ENCODE measurements at places on chromosomes 3 and 15.
A peak's percentile ranks its signal among the peaks of the same experiment; 100 is the strongest.

DNA sequence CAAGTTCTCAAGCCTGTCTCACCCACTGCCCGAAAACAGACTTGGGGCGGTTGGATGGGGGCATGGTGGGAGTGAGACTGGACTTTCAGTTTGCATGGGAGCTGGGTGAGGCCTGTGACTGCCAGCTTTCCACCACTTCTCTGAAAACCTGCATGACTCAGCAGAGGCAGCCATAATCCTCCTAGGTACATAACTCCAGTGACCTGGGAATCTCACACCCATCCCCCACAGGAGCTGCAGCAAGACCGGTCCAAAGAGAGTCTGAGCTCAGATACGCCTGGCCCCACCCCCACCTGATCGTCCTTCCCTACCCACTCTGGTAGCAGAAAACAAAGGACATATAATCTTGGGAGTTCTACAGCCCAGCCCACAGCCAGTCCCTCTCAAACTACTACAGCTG is 107.2 kb downstream of the NSMCE3 start:
- peaks cover 13% of the 10 kb centered on the region for H3K36me3 ChIP-seq
- H3K27ac ChIP-seq = no peak overlapping the region
- no peaks in the 10 kb centered on the region for H3K27me3 ChIP-seq
- no peak overlapping the region for H3K4me3 ChIP-seq

- peaks cover 6% of the 10 kb centered on the region for H3K36me3 ChIP-seq
- no peaks in the 10 kb centered on the region for H3K27me3 ChIP-seq
- DNase-seq = no peak
- H3K27ac ChIP-seq = no peak overlapping the region
- no peak overlapping the region for H3K4me3 ChIP-seq
- no peaks in the 10 kb centered on the region for H3K4me1 ChIP-seq
Observed at GRCh38 chr15:69509131-69509530, 56.5 kb downstream of the RPLP1 start.

GRCh38 chr3:115996420-115997108 is 373.3 kb downstream of the GAP43 start:
- no peak overlapping the region for H3K27ac ChIP-seq
- no peaks in the 10 kb centered on the region for H3K27me3 ChIP-seq
- no peaks in the 10 kb centered on the region for H3K36me3 ChIP-seq
- no peaks in the 10 kb centered on the region for H3K4me1 ChIP-seq

- H3K4me3 ChIP-seq = no peak overlapping the region
- no peak for DNase-seq
- H3K4me1 ChIP-seq = no peaks in the 10 kb centered on the region
- no peaks in the 10 kb centered on the region for H3K27me3 ChIP-seq
Observed at GRCh38 chr3:187719628-187720336, 17.4 kb upstream of the RTP2 start.

DNA sequence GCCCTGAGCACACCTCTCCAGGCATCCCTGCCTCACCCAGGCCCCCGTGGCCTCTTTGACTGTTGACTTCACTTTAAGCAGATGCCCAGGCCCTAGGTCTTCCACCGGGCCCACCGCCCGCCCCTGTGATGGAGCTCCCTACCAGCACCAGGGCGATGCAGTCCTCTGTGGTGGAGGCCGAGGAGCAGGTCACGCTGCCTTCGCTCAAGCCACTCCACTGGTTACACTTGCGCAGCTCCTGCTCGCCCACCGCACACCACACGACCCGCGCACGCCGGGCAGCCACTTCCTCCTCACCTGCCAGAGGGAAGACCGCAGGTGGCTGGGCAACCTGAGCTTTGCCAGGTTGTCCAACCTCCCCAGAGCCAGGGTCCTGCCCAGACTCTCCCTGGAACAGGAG is 16.0 kb downstream of the LTF start:
- H3K27ac ChIP-seq = no peak overlapping the region
- H3K36me3 ChIP-seq = no peaks in the 10 kb centered on the region
- no peak for DNase-seq
- H3K4me3 ChIP-seq = no peak overlapping the region

DNA sequence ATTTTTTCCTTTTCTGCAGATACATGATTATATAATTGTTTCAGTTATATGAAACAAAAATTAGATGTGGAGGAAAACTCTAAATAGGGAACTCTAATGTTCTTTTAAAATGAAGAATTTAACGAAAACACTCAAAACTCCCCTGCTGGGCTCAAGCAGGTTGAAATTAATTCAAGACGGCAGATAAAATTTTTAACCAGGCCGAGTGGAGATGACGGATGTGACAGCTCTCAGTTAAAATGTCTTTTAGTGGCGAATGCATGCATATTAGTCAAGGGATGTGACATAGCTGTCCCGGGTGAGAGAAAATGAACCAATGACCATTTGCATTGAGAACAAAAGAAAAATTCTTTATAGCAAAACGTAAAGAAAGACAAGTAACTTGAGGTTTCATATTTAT is 110.1 kb downstream of the ROBO2 start:
- H3K27me3 ChIP-seq = no peaks in the 10 kb centered on the region
- H3K4me3 ChIP-seq = no peak overlapping the region
- no peak overlapping the region for H3K27ac ChIP-seq
- H3K4me1 ChIP-seq = peaks cover 6% of the 10 kb centered on the region

- H3K27me3 ChIP-seq = no peaks in the 10 kb centered on the region
- H3K27ac ChIP-seq = peak within 1 kb of the TSS; percentile 53
- peak; percentile 85 for DNase-seq
- H3K36me3 ChIP-seq = no peaks in the 10 kb centered on the region
Observed at GRCh38 chr3:115623044-115623868, at the start of gene GAP43. Gene GAP43, plus strand, starts transcription at chr3:115623510. Its CDS starts 180 bp downstream, at chr3:115623690.

DNA sequence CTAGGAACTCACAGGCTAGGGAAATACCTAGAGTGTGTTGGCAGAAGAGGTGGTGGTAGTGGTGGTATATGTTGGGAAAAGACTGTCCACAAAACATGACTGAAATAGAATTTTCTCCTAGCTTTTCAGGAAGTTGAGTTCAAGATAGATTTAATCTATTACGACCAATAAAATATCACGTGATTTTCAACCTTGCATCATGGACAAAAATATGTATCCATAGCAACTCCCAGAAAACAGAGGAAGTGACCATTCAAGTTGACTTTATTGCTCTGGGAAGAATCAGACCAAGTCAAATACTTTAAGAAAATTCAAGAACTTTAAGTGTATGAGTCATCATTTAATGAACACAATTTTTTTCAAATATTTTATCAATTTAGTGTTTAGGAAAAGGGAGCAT is 347.0 kb upstream of the ZNF385D start:
- no peak overlapping the region for H3K4me3 ChIP-seq
- H3K4me1 ChIP-seq = no peaks in the 10 kb centered on the region
- H3K36me3 ChIP-seq = no peaks in the 10 kb centered on the region

GRCh38 chr3:188947401-188948280 is 224.1 kb upstream of the TPRG1 start:
- no peaks in the 10 kb centered on the region for H3K27me3 ChIP-seq
- peak; percentile 94 for DNase-seq
- H3K4me3 ChIP-seq = peak overlapping the region; percentile 84
- no peaks in the 10 kb centered on the region for H3K36me3 ChIP-seq

- no peak for DNase-seq
- H3K4me3 ChIP-seq = no peak overlapping the region
- no peak overlapping the region for H3K27ac ChIP-seq
- H3K36me3 ChIP-seq = no peaks in the 10 kb centered on the region
- H3K4me1 ChIP-seq = no peaks in the 10 kb centered on the region
Observed at GRCh38 chr3:143442814-143443447, 323.4 kb downstream of the CHST2 start.

DNA sequence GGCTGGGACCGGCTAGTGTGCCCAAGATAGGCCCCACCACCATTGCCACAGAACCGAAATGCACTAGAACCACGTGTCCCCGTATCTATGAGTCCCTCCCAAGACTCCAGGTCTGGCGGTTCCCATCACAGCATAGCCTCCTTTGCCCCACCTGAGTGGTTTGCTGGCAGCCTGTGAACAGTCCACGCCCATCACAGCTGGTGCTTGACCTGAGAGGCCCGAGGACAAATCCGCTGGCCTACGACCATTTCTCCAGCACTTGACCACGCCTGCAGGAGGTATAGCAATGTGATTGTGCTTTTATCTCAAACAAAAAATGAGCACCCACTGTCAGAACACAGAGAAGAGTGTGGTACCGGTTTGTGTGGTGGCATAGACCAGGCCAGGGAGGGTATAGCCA is 736.7 kb upstream of the GBE1 start:
- no peak overlapping the region for H3K27ac ChIP-seq
- H3K36me3 ChIP-seq = no peaks in the 10 kb centered on the region
- H3K4me3 ChIP-seq = no peak overlapping the region
- H3K27me3 ChIP-seq = no peaks in the 10 kb centered on the region
- DNase-seq = no peak
- H3K4me1 ChIP-seq = no peaks in the 10 kb centered on the region

GRCh38 chr3:17157713-17158112 is 273.0 kb downstream of the PLCL2 start:
- H3K36me3 ChIP-seq = peaks cover 23% of the 10 kb centered on the region
- H3K4me1 ChIP-seq = no peaks in the 10 kb centered on the region
- H3K27ac ChIP-seq = no peak overlapping the region
- H3K4me3 ChIP-seq = no peak overlapping the region

GRCh38 chr15:65423150-65423975 is 616 bp upstream of the IGDCC4 start:
- H3K27ac ChIP-seq = no peak overlapping the region
- H3K36me3 ChIP-seq = peaks cover 2% of the 10 kb centered on the region
- H3K4me3 ChIP-seq = peak overlapping the region; percentile 91
- H3K27me3 ChIP-seq = 0 out of 2 replicates have a peak, but pooled peaks cover 3% of the 10 kb centered on the region

GRCh38 chr15:63291507-63291906 is 14.1 kb downstream of the APH1B start:
- H3K4me3 ChIP-seq = no peak overlapping the region
- DNase-seq = no peak
- no peak overlapping the region for H3K27ac ChIP-seq
- no peaks in the 10 kb centered on the region for H3K4me1 ChIP-seq

DNA sequence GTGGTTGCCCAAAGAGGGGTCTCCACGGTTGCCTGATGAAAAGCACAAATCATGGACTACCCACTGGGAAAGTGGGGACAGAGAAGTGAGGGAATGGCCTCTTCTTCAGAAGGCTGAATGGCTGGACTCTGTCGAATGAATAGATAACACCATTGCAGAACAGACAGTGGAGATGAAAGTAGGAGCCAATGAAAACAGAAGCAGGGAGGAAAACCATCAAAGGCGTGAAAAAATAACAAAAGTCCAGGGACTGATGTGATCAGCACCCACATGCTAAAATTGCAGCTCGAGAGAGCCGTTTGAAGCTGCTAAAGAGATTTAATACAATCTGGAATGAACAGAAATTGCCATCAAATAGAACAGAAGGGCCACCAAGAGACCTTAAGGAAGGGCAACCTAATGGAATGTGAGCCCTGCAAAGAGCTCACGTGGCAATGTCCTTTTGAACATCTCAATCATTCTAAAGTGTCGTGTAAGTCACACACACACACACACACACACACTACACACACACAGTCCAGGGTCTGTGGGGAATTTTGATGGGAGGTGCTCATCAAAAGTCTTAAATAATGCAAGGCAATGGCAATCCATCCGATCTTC is 130.9 kb upstream of the ICE2 start:
- H3K4me1 ChIP-seq = peaks cover 2% of the 10 kb centered on the region
- no peaks in the 10 kb centered on the region for H3K36me3 ChIP-seq
- no peak overlapping the region for H3K4me3 ChIP-seq
- H3K27me3 ChIP-seq = no peaks in the 10 kb centered on the region

Measured in H9 (cell line).